Cardiac muscle cell (in vitro differentiated cells and primary cell): ENCODE measurements at places on chromosomes 12 and 14.

DNA sequence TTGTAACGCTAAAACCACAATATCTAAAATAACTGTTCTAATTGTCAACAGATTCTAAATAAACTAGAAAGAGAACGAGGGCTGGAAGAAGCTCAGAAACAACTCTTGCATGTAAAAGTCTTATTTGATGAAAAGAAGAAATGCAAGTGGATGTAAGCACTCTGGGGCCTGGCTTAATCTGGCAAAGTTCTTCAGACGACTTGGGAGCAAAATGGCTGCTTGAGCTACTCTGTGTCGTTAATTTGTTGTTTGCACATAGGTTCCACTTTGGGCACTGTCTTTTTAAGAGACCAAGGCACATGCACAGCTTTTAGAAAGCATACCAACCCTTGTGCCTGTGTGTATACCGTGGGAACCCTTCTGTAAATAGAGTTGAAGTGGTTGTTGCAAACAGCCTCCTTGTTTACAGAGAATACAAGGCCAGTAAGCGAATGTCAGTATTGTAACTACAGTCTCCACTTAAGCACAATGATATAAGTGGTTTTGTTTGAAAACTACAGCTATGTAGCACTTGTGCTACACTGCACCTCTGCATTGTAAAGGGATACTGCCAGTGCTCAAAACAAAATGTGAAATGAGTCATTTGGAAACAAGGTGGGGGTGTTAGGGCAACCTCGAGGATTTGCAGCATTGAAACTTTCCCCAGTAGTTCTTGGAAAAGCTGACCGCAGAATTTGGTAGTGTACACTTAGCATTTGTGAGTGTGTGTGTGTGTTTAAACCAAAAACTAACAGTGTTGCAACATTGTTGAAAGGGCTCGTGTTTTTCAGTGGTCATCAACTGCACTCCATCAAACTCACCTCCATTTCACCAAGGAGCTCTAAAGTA is 154.3 kb downstream of the CEP83 start:
- no peaks in the 10 kb centered on the region for H3K27me3 ChIP-seq
- H3K4me1 ChIP-seq = no peaks in the 10 kb centered on the region
- H3K27ac ChIP-seq = peak overlapping the region; percentile 9
- no peak overlapping the region for H3K4me3 ChIP-seq

DNA sequence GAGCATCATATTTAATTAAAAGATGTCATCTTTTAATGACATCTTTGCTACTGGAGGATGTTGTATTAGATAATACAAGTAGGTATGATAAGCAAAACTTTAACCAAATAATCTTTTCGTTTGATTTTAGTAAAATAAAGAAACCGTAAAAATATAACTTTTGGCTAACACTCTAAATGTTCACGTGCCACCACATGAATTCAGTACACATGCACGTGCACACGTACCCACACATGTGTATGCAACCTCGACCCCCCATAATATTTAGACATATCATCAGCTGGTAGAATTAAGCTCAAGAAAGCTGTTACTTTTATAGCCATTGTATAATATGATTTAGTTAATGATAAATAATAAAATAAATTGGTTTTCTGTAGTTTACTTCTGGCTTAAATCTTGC is 566.6 kb upstream of the FBXO33 start:
- DNase-seq = no peak
- H3K4me1 ChIP-seq = no peaks in the 10 kb centered on the region
- no peaks in the 10 kb centered on the region for H3K27me3 ChIP-seq
- H3K27ac ChIP-seq = no peak overlapping the region

DNA sequence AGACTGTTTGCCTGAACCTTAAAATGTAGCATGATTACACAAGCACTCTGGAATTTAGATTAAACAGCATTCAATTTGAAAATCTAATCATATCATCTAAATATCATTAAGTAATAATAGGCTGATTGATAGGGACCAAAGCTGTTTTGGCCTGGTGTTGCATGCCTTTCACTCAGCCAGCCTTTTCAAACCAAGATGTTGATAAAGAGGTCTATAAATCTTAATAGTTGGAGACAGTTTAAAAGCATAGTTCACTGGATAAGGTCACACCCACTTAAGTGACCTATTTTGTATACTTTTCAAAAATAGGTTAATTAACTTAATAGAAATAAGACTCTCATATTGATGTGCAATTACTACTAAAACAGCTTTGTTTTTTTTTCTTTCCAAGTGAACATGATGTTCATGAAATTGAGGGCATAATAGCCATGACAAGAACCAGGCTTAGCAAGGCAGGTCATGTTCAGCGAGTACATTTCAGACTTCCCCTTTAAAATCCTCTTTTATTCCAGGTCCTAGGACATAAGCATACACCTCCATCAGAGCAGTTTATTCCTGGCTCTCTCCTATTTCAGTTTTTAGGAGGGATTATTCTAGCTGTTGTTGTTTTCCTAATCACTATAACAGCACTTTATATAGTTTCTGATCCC is 349.0 kb downstream of the RAD51B start:
- DNase-seq = no peak
- H3K4me3 ChIP-seq = no peak overlapping the region
- no peaks in the 10 kb centered on the region for H3K4me1 ChIP-seq
- no peak overlapping the region for H3K27ac ChIP-seq
- no peaks in the 10 kb centered on the region for H3K27me3 ChIP-seq

- H3K4me3 ChIP-seq = no peak overlapping the region
- peaks cover 4% of the 10 kb centered on the region for H3K27me3 ChIP-seq
- no peaks in the 10 kb centered on the region for H3K36me3 ChIP-seq
- H3K4me1 ChIP-seq = peaks cover 13% of the 10 kb centered on the region
- no peak for DNase-seq
Measured at GRCh38 chr14:36271939-36272907, 48.2 kb downstream of the MBIP start.

DNA sequence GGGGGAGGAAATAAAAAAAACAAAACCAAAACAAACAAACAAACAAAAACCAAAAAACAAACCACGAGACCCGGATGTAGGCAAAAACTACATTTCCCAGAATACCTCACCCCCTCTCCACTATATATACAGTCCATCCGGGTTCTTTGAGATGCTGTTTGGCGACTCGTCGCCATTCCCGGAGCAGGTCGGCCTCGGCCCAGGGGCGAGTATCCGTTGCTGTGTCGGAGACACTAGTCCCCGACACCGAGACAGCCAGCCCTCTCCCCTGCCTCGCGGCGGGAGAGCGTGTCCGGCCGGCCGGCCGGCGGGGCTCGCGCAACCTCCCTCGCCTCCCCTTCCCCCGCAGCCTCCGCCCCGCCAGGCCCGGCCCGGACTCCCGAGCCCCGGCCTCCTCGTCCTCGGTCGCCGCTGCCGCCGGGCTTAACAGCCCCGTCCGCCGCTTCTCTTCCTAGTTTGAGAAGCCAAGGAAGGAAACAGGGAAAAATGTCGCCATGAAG is at the start of gene RNF10:
TSS of gene RNF10 (plus strand) at position 154 of the 500 bp plus-strand sequence. CDS start 456 bp downstream, outside the sequence.
- peak within 1 kb of the TSS; percentile 91 for H3K27ac ChIP-seq
- peaks cover 46% of the 10 kb centered on the region for H3K4me1 ChIP-seq
- H3K27me3 ChIP-seq = no peaks in the 10 kb centered on the region
- peak; percentile 88 for DNase-seq
- H3K4me3 ChIP-seq = peak within 1 kb of the TSS; percentile 89
- no peaks in the 10 kb centered on the region for H3K36me3 ChIP-seq

DNA sequence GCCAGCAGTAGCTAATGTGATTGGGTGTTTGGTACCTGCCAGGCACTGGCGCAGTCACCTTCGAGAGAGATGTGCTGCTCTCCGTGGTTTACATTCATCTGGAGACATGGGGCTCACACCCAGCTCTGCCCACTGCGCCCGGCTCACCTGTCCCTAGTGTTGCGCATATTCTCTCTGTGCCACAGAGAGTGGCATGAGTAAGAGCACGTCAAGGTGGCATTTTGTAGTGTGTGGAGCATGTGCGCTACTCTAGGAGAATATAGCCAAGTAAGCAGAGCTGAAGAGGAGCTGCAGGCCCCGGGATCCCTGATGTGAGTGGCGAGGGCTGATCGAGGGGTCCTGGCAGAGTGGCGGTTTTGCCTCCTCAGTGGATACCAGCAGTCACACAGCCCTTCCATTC is 46.9 kb downstream of the TPCN1 start:
- no peak overlapping the region for H3K4me3 ChIP-seq
- H3K27ac ChIP-seq = no peak overlapping the region
- no peaks in the 10 kb centered on the region for H3K4me1 ChIP-seq

- no peaks in the 10 kb centered on the region for H3K27me3 ChIP-seq
- no peak for DNase-seq
- H3K4me3 ChIP-seq = no peak overlapping the region
- peaks cover 23% of the 10 kb centered on the region for H3K36me3 ChIP-seq
- H3K27ac ChIP-seq = no peak overlapping the region
Measured at GRCh38 chr12:111546758-111547383, 52.2 kb downstream of the ATXN2 start.

- peak; percentile 39 for DNase-seq
- no peaks in the 10 kb centered on the region for H3K4me1 ChIP-seq
- H3K27ac ChIP-seq = no peak overlapping the region
- no peak overlapping the region for H3K4me3 ChIP-seq
Measured at GRCh38 chr14:93239869-93240677, 33.0 kb downstream of the UBR7 start.

GRCh38 chr12:92208613-92209121 is 63.0 kb upstream of the BTG1 start:
- DNase-seq = peak; percentile 67
- H3K27ac ChIP-seq = no peak overlapping the region
- H3K4me1 ChIP-seq = peaks cover 3% of the 10 kb centered on the region
- H3K4me3 ChIP-seq = no peak overlapping the region
- H3K27me3 ChIP-seq = no peaks in the 10 kb centered on the region

- no peak overlapping the region for H3K27ac ChIP-seq
- H3K27me3 ChIP-seq = no peaks in the 10 kb centered on the region
- no peak for DNase-seq
- peaks cover 11% of the 10 kb centered on the region for H3K4me1 ChIP-seq
Measured at GRCh38 chr12:75908961-75909605, 122.5 kb downstream of the PHLDA1 start.

- H3K36me3 ChIP-seq = no peaks in the 10 kb centered on the region
- H3K4me1 ChIP-seq = no peaks in the 10 kb centered on the region
- no peak overlapping the region for H3K27ac ChIP-seq
- H3K27me3 ChIP-seq = no peaks in the 10 kb centered on the region
Measured at GRCh38 chr12:70459786-70460185, 93.7 kb downstream of the KCNMB4 start.

- no peaks in the 10 kb centered on the region for H3K4me1 ChIP-seq
Measured at GRCh38 chr12:32257695-32258496, 141.5 kb upstream of the FGD4 start.

GRCh38 chr12:7154042-7154441 is 23.9 kb downstream of the CLSTN3 start:
- no peaks in the 10 kb centered on the region for H3K36me3 ChIP-seq
- H3K27ac ChIP-seq = no peak overlapping the region
- no peaks in the 10 kb centered on the region for H3K27me3 ChIP-seq
- H3K4me1 ChIP-seq = peaks cover 10% of the 10 kb centered on the region

- H3K36me3 ChIP-seq = no peaks in the 10 kb centered on the region
- H3K4me3 ChIP-seq = no peak overlapping the region
- no peak for DNase-seq
- no peaks in the 10 kb centered on the region for H3K27me3 ChIP-seq
- H3K27ac ChIP-seq = no peak overlapping the region
Measured at GRCh38 chr12:59689776-59690175, 93.9 kb downstream of the SLC16A7 start.

- H3K4me3 ChIP-seq = no peak overlapping the region
- no peak overlapping the region for H3K27ac ChIP-seq
- H3K4me1 ChIP-seq = no peaks in the 10 kb centered on the region
- H3K36me3 ChIP-seq = no peaks in the 10 kb centered on the region
Measured at GRCh38 chr12:22653791-22654190, 28.8 kb downstream of the ETNK1 start.

DNA sequence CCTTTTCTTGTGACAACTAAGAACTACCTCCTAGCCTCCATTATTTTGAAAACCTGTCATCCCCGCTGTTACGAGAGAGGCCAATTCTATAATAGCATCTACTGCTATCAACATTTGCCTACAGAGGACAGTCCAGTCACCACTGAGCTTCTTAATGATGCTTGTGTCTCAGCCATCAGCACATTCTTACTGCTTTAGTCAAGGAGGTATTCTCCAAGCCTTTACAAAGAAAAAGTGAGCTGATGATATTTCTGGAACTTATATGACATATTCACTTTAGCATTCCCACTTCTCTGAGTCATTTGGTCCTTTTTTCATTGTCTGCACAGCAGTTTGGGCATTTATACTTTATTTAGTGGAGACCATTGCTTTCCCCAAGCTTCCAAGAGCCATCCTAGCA is 497.7 kb upstream of the RPL10L start:
- DNase-seq = no peak
- no peaks in the 10 kb centered on the region for H3K36me3 ChIP-seq

DNA sequence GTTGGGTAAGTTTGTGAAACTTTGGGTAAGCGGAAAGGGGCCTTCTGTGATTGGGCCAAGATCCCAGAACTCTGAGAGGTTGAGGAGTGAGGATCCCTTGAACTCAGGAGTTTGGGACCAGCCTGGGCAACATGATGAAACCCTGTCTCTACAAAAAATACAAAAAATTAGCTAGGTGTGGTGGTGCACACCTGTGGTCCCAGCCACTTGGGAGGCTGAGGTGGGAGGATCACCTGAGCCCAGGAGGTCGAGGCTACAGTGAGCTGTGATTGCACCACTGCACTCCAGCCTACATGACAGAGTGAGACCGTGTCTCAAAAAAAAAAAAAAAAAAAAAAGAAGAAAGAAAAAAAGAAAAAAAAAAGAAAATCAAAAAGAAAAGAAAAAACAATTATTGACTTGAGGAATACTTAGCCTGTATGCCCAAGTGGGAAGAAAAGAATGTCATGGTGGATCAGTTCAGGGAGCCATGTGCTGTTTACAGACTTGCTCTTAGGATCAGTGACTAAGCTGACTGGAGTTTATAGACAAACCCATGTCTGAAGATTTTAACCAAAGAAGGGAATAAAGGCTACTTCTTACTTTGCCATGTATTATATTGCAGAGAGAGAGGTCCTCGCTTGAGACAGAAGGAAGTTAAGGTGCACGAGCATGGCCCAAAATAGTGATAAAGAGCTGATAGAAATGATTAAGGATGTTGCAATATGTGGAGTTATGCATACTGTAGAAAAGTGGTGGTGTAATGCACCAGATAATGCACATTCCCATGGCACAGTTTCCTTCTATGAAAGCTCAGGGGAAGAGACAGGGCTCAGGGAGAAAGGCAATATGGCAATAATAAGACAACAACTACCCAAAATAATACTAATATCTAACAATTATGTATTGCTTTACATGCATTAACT is 881 bp downstream of the HSD17B6 start:
- H3K36me3 ChIP-seq = no peaks in the 10 kb centered on the region
- H3K4me3 ChIP-seq = no peak overlapping the region
- DNase-seq = no peak
- no peaks in the 10 kb centered on the region for H3K4me1 ChIP-seq
- no peaks in the 10 kb centered on the region for H3K27me3 ChIP-seq

GRCh38 chr12:55694188-55694515 is 13.6 kb downstream of the ITGA7 start:
- H3K4me1 ChIP-seq = no peaks in the 10 kb centered on the region
- H3K4me3 ChIP-seq = no peak overlapping the region
- H3K27me3 ChIP-seq = no peaks in the 10 kb centered on the region
- DNase-seq = no peak
- peaks cover 27% of the 10 kb centered on the region for H3K36me3 ChIP-seq

- H3K27me3 ChIP-seq = no peaks in the 10 kb centered on the region
- H3K4me1 ChIP-seq = no peaks in the 10 kb centered on the region
- no peak for DNase-seq
- no peak overlapping the region for H3K27ac ChIP-seq
- H3K36me3 ChIP-seq = no peaks in the 10 kb centered on the region
Measured at GRCh38 chr14:24067133-24068082, 4.0 kb upstream of the CPNE6 start.
